ENCODE measurements at places on chromosomes 12 and 14.
A peak's percentile ranks its signal among the peaks of the same experiment; 100 is the strongest.

DNA sequence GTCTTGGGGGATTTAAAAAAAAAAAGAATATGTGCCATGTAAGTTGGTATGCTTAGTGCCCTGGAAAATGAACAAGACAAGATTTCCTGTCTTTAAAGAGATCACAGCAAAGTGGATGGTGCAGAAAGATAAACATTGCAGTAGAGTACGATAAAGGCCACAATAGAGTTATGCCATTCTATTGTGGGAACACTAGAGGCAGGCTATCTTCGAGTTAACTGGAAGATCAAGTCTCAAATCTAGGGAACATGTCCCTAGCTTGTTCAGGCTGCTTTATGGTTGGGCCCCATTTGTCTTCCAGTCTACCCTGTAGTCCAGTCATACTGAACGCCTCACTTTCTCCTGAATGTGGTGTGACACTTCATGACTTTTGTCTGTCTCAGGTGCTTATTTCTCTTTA, 18.7 kb upstream of the CCT2 start:
- DNase-seq = no peak

GRCh38 chr12:57617942-57618341, 6.7 kb downstream of the ARHGEF25 start:
- no peak for DNase-seq

GRCh38 chr12:89225808-89226411, 126.4 kb downstream of the DUSP6 start:
- peak; percentile 55 for DNase-seq

DNA sequence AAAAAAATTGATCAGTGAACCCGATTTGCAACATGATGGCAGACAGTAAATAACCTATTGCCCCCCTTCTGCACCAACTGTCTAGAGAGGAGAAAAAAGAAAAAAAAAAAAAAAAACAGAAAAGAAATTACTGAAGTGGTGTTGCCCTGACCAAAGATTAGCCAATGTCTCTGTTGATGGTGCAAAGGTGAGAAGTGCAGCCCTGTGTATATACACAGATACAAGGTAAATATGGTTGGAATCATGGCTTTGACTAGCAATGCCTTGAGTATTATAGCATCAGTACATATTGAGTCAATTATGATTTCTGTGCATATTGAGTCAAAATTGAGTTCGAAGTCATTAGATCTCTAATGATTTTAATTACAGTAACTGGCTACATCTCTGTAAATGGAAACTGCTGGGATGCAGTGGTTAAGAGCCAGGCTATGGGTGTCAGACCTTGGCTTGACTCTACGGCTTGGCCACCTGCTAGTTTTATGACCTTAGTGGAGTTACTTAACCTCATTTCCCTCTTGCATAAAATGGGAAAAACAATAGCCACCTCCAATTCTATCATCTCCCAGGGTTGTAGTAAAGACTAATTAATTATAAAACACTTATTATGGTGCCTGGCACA, 51.0 kb downstream of the EGLN3 start:
- no peak for DNase-seq

DNA sequence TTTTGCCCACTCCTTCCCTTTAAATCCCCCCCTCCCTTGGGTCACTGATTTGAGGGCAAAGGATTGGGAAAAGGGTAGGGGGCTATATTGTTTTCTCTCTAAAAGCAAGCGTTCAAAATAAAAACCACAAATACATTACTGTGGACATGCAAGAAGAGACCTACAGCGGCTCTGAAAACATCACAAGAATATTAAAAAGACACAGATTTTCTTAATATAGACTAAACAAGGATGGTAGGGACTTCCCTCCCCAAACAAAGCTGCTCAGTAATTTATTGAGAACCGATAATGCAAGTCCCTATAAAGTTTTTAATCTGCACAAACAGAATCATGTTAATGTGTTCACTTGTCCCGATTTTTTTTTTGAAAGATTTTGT, 12.9 kb downstream of the TBX3 start:
- no peak for DNase-seq

DNA sequence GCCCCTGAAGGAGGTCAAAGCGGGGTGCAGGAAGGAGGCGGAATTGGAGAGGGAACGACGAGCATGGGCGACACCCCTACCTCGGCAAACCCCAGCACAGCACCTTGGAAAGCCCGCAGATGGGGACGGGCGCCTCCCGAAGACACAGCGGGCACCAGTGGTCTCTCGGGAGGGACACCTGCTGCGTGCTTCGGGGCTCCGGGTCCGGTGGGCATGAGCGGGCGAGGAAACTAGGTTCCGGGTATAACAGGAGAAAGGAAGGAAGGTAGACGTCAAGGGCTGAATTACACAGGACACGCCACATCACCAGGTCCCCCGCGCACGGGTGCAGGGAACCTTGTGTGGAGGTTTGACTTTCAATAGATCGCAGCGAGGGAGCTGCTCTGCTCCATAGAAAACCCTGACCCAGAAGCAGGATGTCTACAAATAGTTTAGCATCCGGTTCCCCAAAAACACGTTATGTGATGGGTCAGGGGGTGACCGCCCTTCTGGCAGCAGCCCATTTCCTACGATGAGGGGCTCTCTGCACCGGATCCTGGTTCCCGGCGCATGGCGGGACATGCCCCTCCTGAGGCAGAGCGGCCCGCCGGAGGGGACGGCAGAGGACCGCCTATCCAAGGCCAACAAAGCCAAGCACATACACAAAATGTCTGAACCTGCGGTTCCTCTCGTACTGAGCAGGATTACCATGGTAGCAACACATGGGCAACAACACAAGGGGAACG, 196.9 kb downstream of the ALG10 start:
- DNase-seq = peak; percentile 25

DNA sequence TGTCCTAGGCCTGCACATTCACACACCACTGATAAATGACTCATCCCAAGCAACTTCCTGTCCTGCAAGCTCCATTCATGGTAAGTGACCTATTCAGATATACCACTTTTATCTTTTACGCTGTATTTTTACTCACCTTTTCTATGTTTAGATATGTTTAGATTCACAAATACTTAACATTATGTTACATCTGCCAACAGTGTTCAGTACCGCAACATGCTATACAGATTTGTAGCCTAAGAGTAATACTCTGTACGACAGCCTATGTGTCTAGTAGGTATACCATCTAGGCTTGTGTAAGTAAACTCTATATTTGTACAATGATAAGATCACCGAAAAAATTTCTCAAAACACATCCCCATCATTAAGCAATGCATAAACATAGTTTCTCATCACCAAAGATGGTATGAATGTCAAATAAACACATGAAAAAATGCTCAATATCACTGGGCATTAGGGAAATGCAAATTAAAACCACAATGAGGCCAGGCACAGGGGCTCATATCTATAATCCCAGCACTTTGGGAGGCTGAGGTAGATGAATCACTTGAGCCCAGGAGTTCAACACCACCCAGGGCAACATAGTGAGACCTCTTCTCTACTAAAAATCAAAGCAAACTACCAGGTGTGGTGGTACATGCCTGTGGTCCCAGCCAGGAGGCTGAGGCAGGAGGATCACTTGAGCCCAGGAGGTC, 20.7 kb downstream of the ATXN2 start:
- DNase-seq = no peak

- DNase-seq = peak; percentile 38
Observed at GRCh38 chr12:56128670-56129205, 671 bp downstream of the ESYT1 start.

All from stimulated activated CD4-positive, alpha-beta T cell treated with anti-CD3 and anti-CD28 coated beads, Interleukin-15, amount 100 ng/mL, for 24 hours (primary cell).